EH (cell line): ENCODE measurements at places on chromosomes 2 and 18.

DNA sequence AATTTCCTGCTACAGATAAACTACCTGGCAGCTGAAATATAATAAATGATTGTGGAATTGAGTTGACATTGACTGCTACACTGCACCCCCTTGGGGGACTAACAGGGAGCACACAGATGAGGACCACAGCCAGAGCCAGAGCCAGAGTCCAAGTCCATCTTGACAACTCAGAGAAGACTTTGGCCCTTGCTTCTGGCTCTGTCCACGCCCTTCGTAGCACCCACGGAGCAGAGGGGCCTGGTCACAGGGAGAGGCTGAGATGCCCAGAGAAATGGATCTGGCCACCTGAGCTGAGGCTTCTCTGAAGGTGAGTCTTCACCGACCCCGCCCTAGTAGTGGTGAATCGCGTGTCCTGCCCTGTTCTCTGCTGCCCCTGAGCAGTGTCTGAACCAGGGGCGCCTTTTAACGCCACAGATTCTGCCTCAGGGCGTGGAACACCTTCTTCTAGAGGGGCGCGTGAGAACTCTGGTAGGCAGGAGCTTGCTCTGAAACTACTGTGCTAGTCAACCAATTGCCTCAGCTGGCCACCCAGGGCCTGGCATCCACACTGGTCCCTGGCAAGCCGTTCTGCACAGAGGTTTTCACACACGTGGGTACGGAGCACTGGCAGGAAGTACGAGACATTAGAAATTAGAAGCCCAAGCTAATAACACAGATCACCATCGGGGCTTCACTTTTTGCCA, 35.7 kb upstream of the MAT2A start:
- DNase-seq, result no peak

GRCh38 chr2:175167076-175167791, 769 bp downstream of the ATF2 start:
- peak; percentile 61 for DNase-seq

- no peak for DNase-seq
Observed at GRCh38 chr2:17319090-17319489, 199.2 kb downstream of the RAD51AP2 start.

DNA sequence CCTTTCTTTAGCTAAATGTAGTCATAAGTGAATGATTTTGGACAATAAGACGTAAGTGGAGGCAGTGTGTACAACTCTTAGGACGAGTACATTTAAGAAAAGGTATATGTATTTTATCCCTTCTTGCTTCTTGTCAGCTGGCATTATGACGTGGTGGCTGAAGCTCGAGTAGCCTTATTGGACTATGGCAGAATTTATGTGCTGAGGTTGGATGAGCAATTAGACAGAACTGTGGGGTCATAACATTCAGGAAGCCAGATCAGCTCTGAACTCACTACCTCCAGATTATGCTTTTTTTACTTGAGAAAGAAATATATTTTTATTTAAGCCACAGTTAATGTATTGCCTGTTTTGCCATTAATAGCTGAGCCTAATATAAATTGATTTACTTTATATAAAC, 661.5 kb downstream of the ERBB4 start:
- DNase-seq, result no peak
